Hematopoietic multipotent progenitor cell treated with erythropoietin and hydrocortisone succinate and interleukin-3 and kit ligand, for 15 days (in vitro differentiated cells): ENCODE measurements at places on chromosomes 12 and 14.

DNA sequence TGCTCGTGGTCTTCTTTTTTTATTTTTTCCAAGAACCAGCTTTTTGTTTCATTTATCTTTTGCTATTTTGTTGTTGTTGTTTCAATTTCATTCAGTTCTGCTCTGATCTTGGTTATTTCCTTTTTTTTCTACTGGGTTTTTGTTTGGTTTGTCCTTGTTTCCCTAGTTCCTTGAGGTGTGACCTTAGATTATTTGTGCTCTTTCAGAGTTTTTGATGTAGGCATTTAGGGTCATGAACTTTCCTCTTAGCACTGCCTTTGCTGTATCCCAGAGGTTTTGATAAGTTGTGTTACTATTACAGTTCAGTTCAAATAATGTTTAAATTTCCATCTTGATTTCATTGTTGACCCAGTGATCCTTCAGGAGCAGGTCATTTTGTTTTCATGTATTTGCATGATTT, 3.3 kb upstream of the SERPINA11 start:
- no peak for DNase-seq

- DNase-seq = no peak
Measured at GRCh38 chr14:54638135-54638446, 71.2 kb downstream of the SAMD4A start.

- no peak for DNase-seq
Measured at GRCh38 chr12:61384511-61384910, 875.7 kb upstream of the USP15 start.

GRCh38 chr14:52354242-52354641, 40.1 kb downstream of the PTGER2 start:
- DNase-seq = no peak

- DNase-seq = no peak
Measured at GRCh38 chr14:20383032-20383431, 30.3 kb downstream of the TEP1 start.

DNA sequence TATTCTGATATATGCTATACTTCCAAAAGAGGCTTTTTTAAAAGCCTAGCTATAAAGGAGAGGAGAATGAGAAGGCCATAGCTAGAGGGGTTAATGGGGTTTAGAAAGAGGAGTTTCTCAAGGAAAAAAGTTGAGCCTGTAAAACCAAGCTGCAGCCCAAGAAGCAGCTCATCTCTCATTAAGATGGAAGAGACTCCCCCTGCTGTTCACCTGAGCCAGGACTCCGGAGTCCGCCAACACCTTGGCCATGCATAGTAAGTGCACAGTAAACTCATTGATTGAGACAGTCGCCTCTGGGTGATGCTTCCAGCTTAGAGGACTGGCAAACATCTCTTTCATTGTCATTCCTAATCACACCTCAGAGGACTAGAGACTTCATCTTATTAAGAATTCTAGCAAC, 46.2 kb downstream of the ANO2 start:
- DNase-seq = no peak

GRCh38 chr12:127115468-127116035, 1151.4 kb upstream of the TMEM132C start:
- DNase-seq = no peak

GRCh38 chr12:129641926-129642325, 261.9 kb downstream of the TMEM132D start:
- no peak for DNase-seq

- DNase-seq = no peak
Measured at GRCh38 chr12:63038713-63039100, 103.8 kb upstream of the PPM1H start.

GRCh38 chr14:95828649-95829265, 47.9 kb upstream of the TUNAR start:
- no peak for DNase-seq

DNA sequence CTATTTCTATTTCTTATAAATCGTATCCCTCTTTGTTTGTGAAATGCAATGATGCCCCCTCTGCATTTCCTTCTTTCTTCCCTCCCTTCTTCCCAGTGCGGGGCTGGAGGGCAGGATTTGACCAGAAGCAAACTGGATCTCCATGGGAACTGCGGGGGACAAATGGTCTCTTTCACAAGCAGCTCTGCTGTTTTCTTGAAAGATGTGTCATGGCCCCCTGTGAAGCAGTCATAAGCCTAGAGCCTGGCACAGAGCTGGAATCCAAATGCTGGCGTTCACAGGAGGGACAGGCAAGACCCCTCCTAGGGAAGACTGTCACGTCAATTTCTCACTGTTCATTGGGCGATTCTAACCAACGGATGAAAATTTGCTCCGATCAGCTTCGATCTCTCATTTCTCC, 203.5 kb upstream of the NOS1 start:
- no peak for DNase-seq

GRCh38 chr12:50546441-50547318, 41.9 kb downstream of the DIP2B start:
- DNase-seq = no peak

GRCh38 chr12:121632069-121632970, 6.0 kb downstream of the ORAI1 start:
- no peak for DNase-seq

- no peak for DNase-seq
Measured at GRCh38 chr12:45575823-45576475, 153.6 kb upstream of the ARID2 start.

DNA sequence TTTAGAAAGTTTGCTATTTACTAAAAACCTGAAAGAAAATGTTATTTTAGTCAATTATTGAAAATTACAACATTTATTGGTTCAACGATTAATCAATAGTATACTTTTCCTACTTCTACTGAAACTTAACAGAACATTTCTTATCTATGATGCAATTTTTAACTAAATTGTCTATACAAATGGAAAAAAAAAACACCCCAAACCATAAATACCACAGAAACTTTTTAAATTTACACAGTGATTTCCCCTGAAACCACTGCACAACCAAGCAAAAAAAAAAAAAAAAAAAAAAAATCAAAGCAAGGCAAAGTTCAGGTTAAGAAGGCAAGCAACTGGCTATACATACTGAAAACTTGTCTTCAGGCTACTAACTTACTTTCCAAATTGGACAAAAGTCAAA, 71.9 kb upstream of the POC1B start:
- no peak for DNase-seq

- no peak for DNase-seq
Measured at GRCh38 chr14:79540394-79540793, 670.9 kb downstream of the DIO2 start.

DNA sequence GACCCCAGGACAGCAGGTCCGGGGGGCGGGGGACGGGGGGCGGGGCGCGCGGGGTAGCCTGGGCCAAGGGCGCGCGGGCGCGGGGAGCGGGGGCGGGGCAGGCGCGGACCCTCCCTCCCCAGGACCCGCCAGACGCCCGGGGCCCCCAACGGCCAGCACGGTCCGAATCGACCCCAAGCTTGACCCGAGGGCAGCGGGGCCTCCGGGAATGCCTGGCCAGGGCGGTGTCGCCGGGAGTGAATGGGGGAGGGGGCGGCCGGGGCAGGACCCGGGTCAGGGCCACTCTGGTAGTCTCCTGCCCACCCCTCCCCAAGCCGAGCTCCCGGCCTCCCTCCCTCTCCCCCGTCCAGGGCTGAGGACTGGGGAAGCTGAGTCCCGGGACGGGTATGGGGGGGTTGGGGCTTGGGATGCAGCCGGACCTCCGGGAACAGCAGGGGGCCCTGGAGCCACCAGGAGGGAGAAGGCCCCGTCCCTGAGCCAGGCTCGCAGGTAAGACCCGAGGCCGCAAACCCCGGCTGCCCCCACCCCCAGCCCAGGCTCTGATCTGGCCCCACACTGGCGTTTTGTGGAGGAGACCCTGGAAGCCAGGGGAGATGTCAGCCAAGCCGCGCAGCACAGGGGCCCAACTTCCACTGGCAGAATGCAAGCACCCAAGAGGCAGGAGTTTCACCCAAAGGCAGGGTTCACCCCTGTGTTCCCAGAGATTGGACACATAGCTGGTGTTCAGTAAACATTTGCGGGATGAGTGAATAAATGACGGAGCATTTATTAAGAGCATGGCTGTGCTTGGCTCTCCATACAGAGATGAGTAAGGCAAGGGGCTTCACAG, 545 bp upstream of the GALNT9 start:
- DNase-seq = no peak

DNA sequence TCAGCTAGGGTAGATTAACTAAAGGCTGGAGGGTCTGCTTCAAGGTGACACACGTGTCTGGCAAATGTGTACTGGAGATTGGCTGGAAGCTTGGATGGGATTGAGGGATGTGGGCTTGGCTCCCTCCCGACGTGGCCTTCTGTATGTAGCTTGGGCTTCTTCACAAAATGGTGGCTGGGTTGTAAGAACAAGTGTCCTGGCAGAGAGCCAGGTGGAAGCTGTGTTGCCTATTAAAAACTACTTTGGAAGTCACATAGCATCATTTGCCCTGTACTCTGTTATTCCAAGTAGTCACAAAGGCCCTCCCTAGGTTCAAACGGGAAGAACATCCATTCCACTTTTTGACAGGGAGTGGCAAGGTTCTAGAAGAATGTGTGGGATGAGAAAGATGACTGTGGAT, 174.1 kb upstream of the PRICKLE1 start:
- no peak for DNase-seq

GRCh38 chr14:104669697-104670096, 19.7 kb upstream of the INF2 start:
- no peak for DNase-seq

DNA sequence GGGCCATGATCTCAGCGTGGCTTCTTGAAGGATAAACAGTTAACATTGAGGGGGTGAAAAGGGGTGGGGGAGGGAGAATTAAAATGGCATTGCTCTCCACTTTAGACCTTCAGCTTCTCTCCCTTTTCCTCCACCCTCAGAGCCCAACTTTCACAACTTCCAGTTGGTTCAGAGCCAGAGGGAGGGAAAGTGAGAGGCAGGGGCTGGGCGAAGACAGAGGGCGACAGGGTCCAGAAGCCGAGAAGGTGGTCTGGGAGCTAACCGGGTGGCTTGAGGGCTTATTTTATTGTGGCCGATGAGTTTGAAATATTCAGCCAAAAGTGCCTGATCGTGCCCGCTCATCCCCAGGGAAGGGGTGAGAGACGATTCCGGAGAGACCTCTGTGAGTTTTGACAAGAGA, 4.1 kb downstream of the BMP4 start:
- no peak for DNase-seq

GRCh38 chr12:113329022-113329790, 5.7 kb downstream of the SLC8B1 start:
- DNase-seq = no peak

GRCh38 chr12:46507766-46508165, 135.2 kb upstream of the SLC38A2 start:
- DNase-seq = no peak

- DNase-seq = no peak
Measured at GRCh38 chr14:104789752-104790743, 5.5 kb downstream of the AKT1 start.

- DNase-seq = no peak
Measured at GRCh38 chr14:38070061-38070588, 137.6 kb upstream of the SSTR1 start.

- DNase-seq = no peak
Measured at GRCh38 chr12:62711631-62712241, 223.2 kb downstream of the PPM1H start.

GRCh38 chr12:132429946-132430643, 59.9 kb upstream of the FBRSL1 start:
- no peak for DNase-seq

DNA sequence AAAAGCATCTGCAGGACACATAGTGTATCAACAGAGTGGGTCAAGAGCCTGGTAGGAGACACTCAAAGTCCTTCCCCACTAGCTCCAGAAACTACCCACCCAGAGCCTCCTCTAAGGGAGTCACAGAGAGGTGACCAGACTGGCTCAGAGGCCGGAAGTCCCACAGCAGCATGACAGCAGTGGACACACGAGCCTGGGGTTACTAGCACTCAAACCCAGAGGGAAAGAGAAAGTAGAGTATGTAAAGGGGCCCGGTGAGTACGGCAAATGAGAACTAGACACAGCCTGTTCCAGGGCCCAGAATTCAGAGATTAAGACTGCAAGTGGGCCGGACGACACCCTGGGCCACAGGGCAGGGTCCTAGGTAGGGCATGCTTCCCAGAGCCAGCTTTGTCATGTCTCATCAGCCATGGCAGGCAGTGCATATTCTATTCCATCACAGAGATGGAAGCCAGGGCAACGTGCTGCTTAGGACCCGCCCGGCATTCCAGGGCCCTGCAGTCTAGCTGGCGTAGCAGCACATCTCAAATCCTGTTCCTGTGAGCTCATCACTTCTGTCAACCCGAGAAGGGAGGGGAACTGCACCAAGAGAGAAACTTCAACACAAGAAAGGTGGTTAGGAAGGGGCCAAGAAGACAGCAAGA, 4.2 kb downstream of the IFFO1 start:
- DNase-seq = no peak

DNA sequence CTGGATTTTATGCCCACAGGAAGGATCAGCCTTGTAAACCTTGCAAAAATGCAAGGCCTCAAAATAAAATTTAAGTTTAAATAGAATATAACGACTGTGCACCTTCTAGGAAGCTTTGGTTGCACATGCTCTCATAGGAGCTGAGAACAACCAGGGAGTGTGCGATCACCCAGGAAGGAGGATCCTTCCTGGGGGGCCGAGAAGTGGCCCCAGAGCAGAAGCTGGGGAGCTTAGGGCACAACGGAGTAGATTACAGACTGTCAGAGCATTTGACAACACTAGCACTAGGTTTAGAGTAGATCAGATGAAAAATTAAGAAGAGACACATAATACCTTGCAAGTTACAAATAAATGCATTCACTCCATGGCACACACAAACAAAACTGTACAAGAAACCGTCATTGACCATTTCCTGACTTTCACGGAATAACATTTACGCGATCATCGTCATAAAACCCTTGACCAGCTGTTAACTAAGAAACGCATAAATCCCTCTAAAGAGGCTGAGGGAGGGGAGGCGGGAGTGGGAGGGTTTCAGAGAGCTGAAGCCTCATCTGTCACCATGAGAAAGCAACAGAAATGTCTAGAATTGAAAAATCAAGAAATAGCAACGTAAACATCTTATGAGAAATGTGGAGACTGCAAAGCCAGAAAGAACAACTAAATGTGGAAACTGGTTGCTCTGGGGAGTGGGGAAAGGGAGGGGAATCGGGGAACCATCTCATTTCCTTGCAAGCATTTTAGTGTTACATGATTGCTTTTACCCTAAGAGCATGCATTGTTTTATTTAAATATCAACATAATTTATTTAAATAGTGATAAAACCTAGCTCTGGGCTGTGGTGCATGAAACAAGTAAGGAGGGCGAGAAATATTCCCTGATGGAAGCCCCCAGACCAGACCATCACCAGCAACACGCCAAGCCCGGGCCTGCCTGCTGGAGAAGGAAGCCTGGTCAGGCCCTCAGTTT, 13.1 kb upstream of the CCDC85C start:
- no peak for DNase-seq

- DNase-seq = peak; percentile 50
Measured at GRCh38 chr12:57242691-57243454, 8.1 kb downstream of the STAC3 start.

DNA sequence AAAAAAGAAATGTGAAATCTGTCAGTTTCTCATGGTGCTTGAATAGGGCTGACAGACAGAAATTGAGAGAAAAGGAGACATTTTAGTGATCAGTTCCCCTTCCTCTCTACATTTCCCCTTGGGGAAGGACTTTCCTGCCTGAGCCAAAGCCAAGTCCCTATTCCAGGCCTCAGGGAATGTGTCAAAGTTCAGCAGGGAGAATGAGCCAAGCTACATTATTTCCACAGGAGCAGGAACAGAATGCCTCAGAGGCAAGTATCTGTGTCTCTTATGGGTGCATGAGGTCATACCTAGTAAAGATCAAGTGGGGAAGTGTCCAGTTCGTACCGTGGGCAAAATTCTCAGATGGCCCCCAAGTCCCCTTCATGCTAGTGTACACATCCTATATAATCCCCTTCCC, 68.6 kb downstream of the IQSEC3 start:
- no peak for DNase-seq

GRCh38 chr12:53701518-53702264, 25.6 kb downstream of the CALCOCO1 start:
- DNase-seq = peak; percentile 59

GRCh38 chr14:51368721-51369163, 128.7 kb downstream of the TMX1 start:
- DNase-seq = no peak
